CD4-positive, alpha-beta T cell treated with Interleukin-15 for 4 hours (primary cell): ENCODE measurements at places on chromosomes 2 and 18.

DNA sequence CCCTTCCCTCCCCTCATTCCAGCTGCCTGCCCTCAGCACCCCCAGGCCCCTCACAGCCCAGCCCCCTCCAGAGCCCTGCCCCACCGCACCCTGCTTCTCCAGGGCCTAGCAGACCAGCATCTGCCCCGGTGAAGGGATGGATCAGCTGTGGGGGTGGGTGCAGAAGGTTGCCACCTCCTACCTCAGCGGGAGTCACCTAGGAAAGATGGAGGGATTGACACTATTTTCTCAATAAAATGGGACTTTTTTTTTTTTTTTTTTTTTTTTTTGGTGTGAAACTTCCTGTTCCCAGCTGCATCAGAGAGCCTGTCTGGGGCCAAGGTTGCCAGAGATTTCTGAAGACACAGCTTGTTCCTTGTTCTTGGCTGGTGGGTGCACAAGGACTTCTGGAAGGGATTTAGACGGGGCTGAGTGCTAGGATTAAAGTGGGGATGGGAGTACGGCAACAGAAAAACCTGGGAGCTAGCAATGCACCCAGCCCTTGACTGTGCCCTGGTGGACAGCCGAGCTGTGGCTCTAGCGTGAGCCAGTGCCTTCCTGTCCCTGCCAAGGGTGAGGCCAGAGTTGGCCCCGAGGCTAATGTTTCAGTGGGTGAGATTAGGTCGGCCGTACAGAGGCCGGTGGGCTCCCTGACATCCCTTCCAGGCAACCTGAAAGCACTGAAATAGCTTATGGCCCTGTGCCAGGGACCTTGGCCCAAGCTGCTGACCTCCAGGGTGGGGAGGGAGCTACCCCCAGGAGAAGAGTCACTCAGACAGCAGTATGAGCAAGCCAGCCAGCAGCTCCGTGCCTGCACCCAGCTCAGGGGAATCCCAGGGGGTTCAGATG, 4.6 kb downstream of the B3GNT7 start:
- DNase-seq, result no peak

GRCh38 chr18:53441761-53442414, 782.6 kb downstream of the MBD2 start:
- no peak for DNase-seq

DNA sequence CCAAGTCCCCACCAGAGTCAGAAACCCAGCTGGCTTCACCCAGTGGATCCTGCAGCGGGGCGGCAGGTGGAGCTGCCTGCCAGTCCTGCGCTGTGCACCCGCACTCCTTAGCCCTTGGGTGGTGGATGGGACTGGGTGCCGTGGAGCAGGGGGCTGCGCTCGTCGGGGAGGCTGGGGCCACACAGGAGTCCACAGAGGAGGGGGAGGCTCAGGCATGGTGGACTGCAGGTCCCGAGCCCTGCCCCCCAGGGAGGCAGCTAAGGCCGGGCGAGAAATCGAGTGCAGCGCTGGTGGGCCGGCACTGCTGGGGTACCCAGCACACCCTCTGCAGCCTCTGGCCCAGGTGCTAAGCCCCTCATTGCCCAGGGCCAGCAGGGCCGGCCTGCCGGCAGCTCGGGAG, 144.6 kb upstream of the MGAT5 start:
- no peak for DNase-seq

GRCh38 chr2:24958411-24958935, 13.3 kb downstream of the DNAJC27 start:
- no peak for DNase-seq

GRCh38 chr2:227347117-227347516, 22.1 kb downstream of the MFF start:
- no peak for DNase-seq

DNA sequence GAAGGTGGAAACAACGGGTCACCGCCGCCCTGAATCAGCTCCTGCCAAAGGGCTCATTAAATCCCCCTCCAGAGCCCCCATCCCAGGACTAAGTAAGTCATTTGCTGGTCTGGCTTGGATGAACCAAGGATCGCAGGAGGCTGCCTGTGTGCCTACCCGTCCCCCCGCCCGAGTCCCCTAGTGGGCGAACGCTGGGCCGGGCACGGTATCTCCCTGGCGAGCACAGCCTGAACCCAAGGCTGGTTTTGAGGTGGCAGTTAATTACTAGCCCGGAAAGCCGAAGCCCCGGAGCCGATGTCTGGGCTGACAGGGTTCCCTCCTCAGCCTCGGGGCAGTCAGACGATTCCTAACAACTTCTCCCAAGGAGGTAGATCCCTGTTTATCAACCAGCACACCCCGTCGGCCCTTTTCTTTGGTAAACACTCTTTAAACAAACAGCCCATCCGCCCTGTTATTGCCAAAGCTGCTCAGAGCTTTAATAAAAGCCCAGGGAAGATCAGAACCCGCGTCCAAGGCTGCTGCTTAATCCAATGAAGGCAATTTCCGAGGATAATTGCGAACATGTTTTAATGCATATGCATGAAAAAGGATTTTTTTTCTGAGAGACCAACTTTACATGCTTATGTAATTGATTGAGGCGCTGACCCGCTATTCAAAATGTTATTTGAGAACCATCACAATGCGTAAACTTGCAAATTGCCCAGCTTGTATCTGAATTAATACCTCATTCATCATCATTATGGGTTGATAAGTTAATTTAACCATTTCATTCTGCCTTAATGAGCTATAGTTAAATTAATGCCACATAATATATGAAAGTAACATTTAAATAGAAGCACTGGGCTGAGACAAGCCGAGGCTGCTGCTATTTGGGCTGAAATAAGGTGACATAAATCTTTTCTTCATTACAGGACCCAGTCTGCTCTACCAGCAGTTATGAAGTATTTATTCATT, 10.5 kb downstream of the EVX2 start:
- no peak for DNase-seq
